GM23338 (cell line): ENCODE measurements at places on chromosomes 6 and 20. TPM values are rescaled to one million over a fixed set of nuclear protein-coding genes. Genes with fewer than 3 reads are reported as not detected.

DNA sequence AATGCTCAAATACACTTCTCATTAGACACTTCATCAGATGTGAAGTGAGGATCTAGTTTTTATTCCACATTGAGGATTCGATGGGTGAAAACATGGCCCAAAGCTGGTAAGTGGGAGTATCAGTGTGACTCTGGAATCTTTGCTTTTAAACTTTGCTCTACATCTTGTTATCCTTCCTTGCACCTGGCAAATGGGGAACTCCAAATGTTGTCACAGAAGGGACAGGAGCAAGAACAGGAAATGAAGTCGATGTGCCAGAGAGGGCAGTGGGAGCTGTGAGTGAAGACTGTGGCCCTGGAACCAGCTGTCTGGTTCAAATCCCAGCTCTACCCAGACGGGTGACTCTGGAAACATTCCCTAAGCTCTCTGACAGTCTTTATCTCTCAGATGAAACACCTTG lies 86.7 kb upstream of the AGPAT4 start:
- no peak for DNase-seq

GRCh38 chr6:105369145-105369544 lies 33.7 kb downstream of the PREP start:
- DNase-seq, result no peak

Gene PNPLA1
- not detected in 2 replicates for total RNA-seq

- DNase-seq, result no peak
Observed at GRCh38 chr20:44582311-44583025, at the start of gene PKIG. TSS of gene PKIG (plus strand) at chr20:44582579. CDS start at chr20:44614557, 31,978 bp downstream.

- DNase-seq, result no peak
Observed at GRCh38 chr6:14001329-14002012, 76.7 kb downstream of the RNF182 start.

Gene EDN3
- 0.17 and 1.2 TPM in 2 replicates for total RNA-seq

DNA sequence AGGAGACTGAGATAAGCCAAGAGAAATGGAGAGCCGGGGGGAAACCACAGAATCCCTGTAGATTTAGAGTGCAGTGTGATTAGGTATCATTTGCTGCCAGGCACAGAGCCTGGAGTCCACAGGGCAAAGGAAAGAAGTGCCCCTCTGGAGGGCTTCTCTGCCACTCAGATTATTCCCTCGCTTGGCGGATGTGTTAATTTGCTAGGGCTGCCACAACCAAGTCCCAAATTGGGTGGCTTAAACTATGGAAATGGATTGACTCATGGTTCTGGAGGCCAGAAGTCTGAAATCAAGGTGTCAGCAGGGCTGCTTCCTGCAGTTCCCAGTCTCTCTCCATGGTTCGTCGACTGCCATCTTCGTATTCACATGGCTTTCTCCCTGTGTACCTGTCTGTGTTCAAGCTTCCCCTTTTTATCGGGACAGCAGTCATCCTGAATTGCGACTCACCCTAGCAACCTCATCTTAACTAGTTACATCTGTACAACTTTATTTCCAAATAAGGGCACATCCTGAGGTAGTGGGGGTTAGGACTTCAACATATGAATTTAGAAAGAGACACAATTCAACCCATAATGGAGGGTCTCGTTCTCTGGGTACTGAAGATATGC lies 122.2 kb downstream of the ANKRD60 start:
- DNase-seq, result no peak

Gene CD93
- 0.04 TPM in 1 of 2 replicates, not detected in the other for total RNA-seq

GRCh38 chr20:925516-925915 lies 9.4 kb upstream of the ANGPT4 start:
- DNase-seq, result no peak

Gene SRSF12
- total RNA-seq, result 2.6 and 3.6 TPM in 2 replicates

GRCh38 chr20:62401331-62401779 lies 5.7 kb downstream of the CABLES2 start:
- peak; percentile 78 for DNase-seq

Gene HNF4A
- not detected in 2 replicates for total RNA-seq

- DNase-seq, result no peak
Observed at GRCh38 chr20:20992686-20993360, 113.3 kb downstream of the LINC00237 start.

DNA sequence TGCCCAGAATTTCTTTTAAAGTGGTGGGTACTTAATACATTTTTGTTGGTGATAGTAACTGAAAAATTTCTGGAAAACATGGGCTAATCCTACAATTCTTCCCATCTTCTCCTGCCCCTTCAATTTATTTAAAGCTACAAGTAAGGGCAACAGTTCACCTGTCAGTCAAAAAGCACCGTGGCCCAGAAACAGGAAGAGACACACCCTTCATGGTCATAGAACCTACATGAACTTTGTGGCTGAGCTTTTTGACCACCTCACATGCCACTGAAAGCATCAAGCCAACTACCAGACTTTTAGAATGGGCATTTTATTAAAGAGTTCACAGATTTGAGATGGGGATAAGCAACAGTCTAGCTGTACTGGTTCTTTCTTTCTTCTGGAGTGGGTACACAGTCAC lies 201.1 kb upstream of the CNR1 start:
- DNase-seq, result no peak

Gene R3HDML
- total RNA-seq, result not detected in 2 replicates

Gene MUC21
- not detected in 2 replicates for total RNA-seq

- no peak for DNase-seq
Observed at GRCh38 chr20:52275181-52275691, 83.7 kb upstream of the ZFP64 start.

GRCh38 chr6:23696992-23697391 lies 429.0 kb upstream of the NRSN1 start:
- DNase-seq, result no peak

Gene GPR63
- total RNA-seq, result 19.3 and 19.6 TPM in 2 replicates

Gene RAB44
- not detected in 2 replicates for total RNA-seq

- DNase-seq, result no peak
Observed at GRCh38 chr6:13913226-13914001, 11.3 kb upstream of the RNF182 start.

DNA sequence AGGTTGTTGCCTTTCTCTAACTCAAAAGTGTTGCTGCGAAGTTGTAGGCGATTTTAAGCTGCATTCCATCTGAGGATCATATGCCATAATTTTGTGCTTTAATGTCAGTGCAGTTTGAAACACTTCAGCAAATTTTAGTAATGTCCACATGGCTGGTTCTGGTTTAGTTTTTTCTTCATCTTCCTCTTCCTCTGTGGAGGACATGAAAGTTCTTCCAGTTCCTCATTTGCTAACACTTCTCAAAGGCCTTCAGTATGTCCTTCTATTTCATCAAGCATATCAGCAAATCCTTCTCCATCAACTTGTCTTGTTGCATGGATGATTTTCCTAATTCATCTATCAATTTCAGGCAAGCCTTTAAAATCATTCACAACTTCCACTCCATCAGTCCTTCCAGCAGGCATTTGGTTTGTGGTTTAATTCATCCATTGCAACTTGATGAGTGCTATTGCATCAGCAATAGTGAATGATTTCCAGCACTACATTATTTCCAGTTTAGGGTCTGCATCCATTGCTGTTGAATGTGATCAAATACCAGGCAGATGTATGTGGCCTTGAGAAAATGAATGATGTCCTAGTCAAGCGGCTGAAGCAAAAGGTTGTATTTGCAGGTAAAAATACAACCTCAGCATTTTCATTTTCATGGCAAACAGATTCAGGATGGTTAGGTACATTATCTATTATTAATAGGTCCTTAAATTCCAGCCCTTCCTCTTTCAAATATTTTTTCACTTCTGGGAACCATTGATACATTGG lies 20.2 kb downstream of the SHLD1 start:
- DNase-seq, result no peak

DNA sequence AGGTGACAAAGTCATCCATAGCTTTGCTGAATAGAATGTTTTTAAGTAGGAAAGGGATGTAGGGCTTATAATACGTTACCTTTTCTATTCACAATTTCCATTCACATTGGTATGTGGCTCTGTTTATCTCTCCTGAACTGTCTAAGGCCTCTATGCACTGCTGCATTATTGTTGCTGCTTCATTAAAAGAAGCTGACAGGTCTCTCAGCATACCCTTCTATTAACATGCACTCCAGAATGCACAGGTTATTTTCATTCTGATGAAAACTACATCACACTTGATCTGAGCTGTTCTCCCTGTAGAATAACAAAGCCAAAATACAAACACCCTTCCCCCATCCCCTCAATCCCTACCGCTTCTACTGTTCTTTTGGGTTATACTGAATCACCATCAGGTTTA lies 399.3 kb downstream of the TBC1D32 start:
- peak; percentile 16 for DNase-seq

DNA sequence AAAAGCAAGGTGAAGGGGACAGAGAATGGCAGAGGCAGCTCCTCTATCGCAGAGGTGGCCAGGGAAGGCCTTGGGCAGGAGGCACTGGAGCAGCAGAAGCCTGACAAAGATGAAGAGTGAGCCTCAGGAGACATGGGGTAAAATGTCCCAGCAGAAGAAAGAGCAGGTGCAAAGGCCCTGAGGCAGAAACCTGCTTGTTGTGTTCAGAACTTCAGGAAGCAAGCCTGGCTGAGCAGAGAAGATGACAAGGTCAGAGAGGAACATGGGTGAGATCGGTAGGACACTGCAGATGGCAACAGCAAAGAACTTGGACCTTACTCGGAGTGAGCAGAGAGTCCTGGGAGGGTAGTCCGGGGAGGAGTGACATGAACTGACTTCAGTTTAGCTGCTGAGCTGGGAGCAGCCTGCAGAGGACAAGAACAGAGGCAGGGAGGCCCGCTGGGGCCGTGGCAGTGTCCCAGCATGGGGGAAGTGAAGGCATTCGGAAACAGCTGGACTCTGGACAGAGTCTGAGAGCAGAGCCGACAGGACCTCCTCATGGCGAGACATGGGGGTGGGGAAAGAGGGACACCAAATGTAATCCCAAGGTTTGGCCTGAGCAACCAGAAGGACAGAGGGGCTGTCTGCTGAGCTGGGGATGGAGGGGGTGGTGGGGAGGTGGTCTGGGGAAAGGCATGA lies 106.3 kb downstream of the PREX1 start:
- DNase-seq, result no peak
